ENCODE measurements at places on chromosomes 2 and 18. TPM values are rescaled to one million over a fixed set of nuclear protein-coding genes. Genes with fewer than 3 reads are reported as not detected.

Gene ACKR3
- 11.3 TPM for total RNA-seq

Gene ICA1L
- total RNA-seq = 2.9 TPM

Gene GPBAR1
- 3.0 TPM for total RNA-seq

Gene PTPRM
- total RNA-seq = 15.9 TPM

Gene EMILIN2
- 18.1 TPM for total RNA-seq

Gene ALLC
- total RNA-seq = not detected

Gene TWSG1
- 24.5 TPM for total RNA-seq

Gene CTIF
- 14.8 TPM for total RNA-seq

All from left colon (tissue), 2 donors.